ENCODE measurements at places on chromosomes 7 and 10.

DNA sequence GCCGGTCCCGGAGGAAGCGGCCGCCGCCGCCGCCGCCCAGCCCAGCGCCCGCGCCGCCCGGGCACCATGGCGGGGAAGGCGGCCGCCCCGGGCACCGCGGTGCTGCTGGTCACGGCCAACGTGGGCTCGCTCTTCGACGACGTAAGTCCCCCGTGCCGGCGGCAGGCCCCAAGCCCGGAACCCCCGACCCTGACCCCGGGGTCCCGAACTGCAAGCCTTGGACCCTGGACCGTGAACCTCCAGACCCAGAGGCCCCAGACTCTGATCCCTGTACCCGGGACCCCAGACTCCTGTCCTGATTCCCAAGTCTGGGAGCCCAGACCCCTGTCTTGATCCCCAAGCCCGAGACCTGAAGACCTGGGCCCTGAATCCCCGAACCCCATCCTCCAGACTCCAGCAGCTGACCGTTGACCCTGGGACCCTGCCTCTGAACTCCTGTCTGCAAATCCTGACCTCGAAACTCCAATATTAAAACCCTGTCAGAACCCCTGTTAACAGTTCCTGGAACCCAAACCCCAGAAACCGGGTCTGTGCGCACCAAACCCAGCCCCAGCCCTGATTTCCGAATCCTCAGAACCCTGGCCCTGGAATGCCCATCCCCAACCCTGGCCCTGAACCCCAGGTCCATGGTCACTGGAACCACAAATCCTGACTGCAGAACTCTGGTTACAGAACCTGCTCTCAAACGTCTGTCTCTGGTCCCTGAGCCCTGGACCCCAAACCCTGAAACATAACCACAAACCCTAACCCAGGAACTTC, 623 bp downstream of the INPP5A start:
- no peak for DNase-seq

GRCh38 chr10:104824380-104825006, 183.4 kb downstream of the SORCS3 start:
- DNase-seq = peak; percentile 43

- DNase-seq = no peak
These were observed 135.8 kb upstream of the TMEM168 start for GRCh38 chr7:112926018-112926417.

GRCh38 chr7:70240873-70241272, 642.6 kb downstream of the AUTS2 start:
- no peak for DNase-seq

DNA sequence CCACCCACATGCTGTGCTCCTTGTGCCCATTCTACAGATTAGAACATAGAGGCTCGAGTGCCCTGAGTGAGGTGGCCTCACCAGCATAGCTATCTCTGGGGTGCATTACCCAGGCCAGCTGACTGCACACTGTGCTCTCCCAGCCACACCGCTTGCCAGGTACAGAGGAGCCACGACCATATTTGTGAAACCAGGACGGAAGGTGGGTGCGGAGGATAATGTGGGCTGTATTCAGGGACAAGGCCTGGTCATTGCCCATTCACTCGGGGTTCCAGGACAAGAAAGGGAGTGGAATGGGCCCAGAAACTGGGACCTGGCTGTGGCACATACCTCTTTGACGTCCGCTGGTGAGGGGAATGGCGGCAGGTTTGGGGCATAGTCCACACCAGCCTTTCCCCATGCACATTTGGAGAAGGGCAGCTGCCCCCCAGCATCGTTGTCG, 236.0 kb downstream of the TNS3 start:
- no peak for DNase-seq

DNA sequence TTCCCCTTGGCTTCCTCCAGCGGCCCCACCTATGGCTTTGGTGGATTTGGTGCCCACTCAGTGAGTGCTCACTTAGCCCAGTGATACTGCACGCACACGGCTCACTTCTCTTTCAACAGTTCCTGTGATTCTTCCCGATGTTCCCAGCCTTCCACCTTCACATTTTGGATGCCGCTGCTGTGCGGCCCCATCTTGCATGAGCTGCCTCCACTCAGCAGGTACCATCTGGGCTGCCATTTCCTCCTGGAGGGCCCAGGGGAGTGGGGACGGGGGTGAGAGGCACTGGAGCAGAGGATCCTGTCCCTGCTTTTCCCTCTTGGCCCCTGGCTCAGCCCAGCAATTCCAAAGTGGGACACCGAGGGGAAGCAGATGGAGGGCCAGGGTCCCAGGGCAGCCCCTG, 323.3 kb upstream of the ZNF32 start:
- DNase-seq = no peak

GRCh38 chr7:142177869-142178268, 66.4 kb downstream of the MGAM2 start:
- no peak for DNase-seq

DNA sequence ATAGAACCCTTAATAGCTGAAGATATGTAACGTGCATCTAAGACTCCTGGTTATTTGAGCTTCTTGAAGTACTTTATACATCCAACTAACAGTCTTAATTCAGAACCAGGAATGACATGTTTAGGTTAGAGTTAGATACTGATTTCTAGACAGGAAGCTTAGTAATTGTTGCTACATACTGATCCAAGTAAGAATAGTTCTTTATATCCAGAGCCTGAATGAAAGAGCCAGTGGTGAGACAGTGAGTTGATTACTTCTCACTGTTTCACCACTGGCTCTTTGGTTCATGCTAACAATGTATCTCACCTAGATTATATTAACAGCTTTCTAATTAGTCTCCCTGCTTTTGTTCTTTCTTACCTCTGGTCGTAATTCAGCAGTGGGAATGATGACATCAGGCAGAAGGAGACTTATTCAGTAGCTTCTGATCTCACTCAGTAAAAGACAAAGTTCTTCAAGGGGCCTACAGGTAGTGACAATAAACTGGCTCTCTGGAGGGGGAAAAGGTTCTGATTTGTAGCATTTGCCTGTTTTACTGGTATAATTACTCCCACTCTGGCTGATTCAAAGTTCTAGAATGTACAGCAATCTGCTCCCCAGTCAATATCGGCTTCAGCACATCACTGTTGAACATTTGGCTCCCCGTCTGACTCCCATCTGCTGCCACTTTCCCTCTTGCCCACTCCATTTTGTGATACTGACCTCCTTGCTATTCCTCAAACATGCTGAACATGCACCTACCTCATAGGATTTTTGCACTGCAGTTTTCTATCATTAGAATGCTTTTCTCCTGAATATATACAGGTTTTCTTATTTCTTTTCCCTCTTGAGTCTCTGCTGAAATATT, 29.1 kb downstream of the MCU start:
- DNase-seq = no peak

DNA sequence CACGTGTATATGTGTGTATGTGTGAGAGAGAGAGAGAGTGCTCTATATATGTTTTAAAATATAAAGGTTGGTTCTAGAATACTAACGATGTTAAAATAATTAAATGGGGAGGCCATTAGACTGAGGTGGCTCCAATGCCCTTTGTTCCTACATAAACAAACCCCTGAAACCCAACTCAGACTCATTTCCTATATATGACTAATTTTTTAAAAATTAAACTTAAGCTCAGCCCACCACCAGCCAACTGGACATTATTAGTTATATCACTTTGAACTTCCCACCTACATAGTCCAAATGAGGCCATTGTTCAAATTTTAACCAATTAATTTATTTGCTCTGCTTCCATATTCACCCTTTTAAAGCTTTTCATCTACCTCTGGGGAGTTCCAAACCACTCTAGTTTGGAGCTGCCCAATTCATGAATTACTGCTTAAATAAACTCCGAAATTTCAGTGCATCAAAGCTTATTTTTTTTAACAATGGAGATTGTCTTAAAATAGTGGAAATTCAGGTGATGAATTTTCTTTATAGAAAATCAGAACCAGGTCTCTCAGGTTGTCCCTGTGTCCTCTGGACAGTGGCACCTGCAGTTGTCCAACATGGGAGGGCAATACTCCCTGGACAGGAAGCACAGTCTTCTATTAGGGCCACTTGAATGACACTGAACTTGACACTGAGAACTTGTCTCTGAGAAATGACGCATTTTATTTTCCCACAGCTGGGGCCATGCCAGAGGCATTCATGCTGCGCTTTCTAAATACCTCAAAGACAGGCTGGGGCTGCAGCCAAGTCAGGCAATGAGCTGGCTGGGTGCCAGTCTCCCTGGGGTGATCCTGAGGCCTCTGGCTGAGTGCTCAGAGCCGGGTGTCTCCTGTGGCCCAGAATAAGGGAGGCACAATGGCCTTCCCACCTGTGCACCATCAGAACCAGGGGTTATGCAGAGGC, 109.5 kb upstream of the TMEM72 start:
- DNase-seq = peak; percentile 69

DNA sequence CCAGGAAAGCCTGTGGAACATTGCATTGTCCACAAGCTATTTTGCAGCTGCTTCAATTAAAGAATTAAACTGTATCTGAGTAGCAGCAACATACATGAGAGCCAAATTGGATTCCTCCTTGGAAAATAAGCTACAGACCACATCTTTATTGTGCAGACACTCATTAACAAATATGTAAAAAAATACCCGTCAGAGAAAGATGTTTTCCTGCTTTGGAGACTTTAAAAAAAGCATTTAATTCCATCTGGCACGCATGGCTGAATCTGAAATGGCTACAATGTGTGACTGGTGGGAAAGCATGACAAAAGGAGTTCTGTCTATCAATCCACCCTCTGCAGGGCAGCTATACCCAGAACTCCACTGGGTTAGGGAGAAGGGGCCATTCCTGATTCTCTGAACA, 73.1 kb upstream of the HPS1 start:
- DNase-seq = no peak

Data from T1000 (cell line).